ENCODE measurements at places on chromosomes 6 and 20. TPM values are rescaled to one million over a fixed set of nuclear protein-coding genes. Genes with fewer than 3 reads are reported as not detected.

- H3K27me3 ChIP-seq = no peaks in the 10 kb centered on the region
- DNase-seq = no peak
- no peaks in the 10 kb centered on the region for H3K36me3 ChIP-seq
- peak overlapping the region; percentile 71 for H3K27ac ChIP-seq
These were observed 16.6 kb upstream of the TXLNB start for GRCh38 chr6:139308286-139308916.

GRCh38 chr6:96212066-96212465, 196.3 kb downstream of the FUT9 start:
- no peaks in the 10 kb centered on the region for H3K36me3 ChIP-seq
- no peaks in the 10 kb centered on the region for H3K4me1 ChIP-seq
- DNase-seq = no peak
- H3K4me3 ChIP-seq = no peak overlapping the region

DNA sequence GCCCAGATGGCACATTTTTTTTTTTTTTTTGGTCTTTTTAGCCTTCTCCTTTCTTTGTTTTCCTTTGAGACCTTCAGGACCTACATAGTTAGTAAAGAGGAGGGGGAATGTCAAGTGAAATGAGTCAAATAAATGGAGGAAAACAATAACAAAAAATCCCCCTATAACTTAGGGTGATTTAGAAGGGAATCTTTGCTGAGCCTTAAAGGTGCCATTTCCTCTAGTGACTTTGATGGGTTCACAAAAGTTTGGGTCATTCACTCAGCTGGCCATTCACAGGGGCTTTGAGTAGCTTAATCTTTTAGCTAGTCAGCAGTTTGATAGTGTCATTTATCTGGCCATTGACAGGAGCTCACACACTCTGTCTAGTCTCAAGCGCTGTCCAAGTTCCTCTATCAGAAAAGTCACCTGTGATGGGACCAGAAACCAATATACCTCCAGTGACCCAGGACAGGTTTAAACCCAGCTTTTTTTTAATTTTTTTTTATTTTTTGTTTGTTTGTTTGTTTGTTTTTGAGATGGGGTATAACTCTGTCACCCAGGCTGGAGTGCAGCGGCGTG, 275.1 kb upstream of the PRDM1 start:
- H3K4me1 ChIP-seq = peaks cover 48% of the 10 kb centered on the region
- peak overlapping the region; percentile 53 for H3K27ac ChIP-seq
- peaks cover 12% of the 10 kb centered on the region for H3K27me3 ChIP-seq
- DNase-seq = no peak
- no peaks in the 10 kb centered on the region for H3K36me3 ChIP-seq

- H3K27me3 ChIP-seq = no peaks in the 10 kb centered on the region
- H3K4me1 ChIP-seq = no peaks in the 10 kb centered on the region
- no peaks in the 10 kb centered on the region for H3K36me3 ChIP-seq
- H3K4me3 ChIP-seq = no peak overlapping the region
- H3K27ac ChIP-seq = no peak overlapping the region
- no peak for DNase-seq
These were observed 22.2 kb upstream of the DEFB112 start for GRCh38 chr6:50071921-50072320.

DNA sequence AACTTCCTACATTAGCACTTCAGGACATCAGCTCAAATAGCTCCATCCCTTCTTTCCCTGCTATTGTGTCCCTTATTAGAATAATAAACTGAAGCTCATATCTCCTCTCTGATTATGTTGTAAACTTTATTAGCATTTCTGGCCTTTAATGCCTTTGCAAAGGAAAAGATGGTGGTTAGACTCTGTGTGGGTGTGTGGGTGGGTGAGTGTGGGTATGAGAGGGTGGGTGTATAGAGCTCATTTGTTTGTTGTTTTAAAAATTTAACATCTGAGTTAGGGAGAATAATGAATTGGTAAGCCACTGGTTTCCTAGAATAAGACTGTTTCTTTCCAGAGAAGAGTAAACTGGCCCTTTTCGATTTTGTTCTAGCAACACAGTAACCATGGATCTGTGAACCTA, 70.6 kb upstream of the L3MBTL3 start:
- H3K27me3 ChIP-seq = peaks cover 7% of the 10 kb centered on the region
- DNase-seq = no peak
- no peak overlapping the region for H3K27ac ChIP-seq
- no peaks in the 10 kb centered on the region for H3K4me1 ChIP-seq

GRCh38 chr6:117637770-117638169, 35.5 kb upstream of the GOPC start:
- no peaks in the 10 kb centered on the region for H3K36me3 ChIP-seq
- H3K27me3 ChIP-seq = peaks cover 5% of the 10 kb centered on the region
- no peak overlapping the region for H3K4me3 ChIP-seq
- no peak for DNase-seq
- no peaks in the 10 kb centered on the region for H3K4me1 ChIP-seq
- no peak overlapping the region for H3K27ac ChIP-seq

- H3K36me3 ChIP-seq = no peaks in the 10 kb centered on the region
- no peak overlapping the region for H3K4me3 ChIP-seq
- no peak for DNase-seq
- H3K27me3 ChIP-seq = peaks cover 20% of the 10 kb centered on the region
- no peak overlapping the region for H3K27ac ChIP-seq
- no peaks in the 10 kb centered on the region for H3K4me1 ChIP-seq
These were observed 43.9 kb downstream of the IL20RA start for GRCh38 chr6:137000825-137001224.

GRCh38 chr20:57900226-57900905, 190.6 kb upstream of the PMEPA1 start:
- H3K4me3 ChIP-seq = no peak overlapping the region
- H3K27me3 ChIP-seq = peaks cover 13% of the 10 kb centered on the region
- H3K36me3 ChIP-seq = no peaks in the 10 kb centered on the region

- no peaks in the 10 kb centered on the region for H3K36me3 ChIP-seq
- no peak for DNase-seq
- H3K27me3 ChIP-seq = no peaks in the 10 kb centered on the region
- no peak overlapping the region for H3K27ac ChIP-seq
- H3K4me1 ChIP-seq = peaks cover 1% of the 10 kb centered on the region
- H3K4me3 ChIP-seq = no peak overlapping the region
These were observed 16.8 kb downstream of the RPL7L1 start for GRCh38 chr6:42896178-42896719.

DNA sequence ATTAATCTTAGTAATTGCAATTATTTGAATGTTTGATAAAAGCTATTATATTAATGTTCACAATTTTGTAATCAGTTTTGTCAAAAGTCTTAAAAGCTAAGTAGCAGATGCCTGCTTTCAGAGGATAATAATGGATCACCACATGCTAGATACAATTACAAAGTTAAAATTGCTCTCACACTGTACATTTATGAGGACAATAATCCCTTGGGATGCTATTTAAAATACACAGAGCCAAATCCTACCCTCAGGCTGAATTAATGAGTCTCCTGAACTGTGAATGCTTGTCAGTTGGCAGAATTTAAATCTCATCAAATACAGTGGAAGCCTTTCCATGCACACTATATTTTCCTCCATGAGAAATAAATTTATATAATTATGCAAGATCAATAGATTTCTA, 153.3 kb upstream of the SYNCRIP start:
- H3K27ac ChIP-seq = no peak overlapping the region
- peaks cover 3% of the 10 kb centered on the region for H3K27me3 ChIP-seq

GRCh38 chr20:59697068-59697467, 92.7 kb downstream of the PHACTR3 start:
- no peaks in the 10 kb centered on the region for H3K36me3 ChIP-seq
- H3K27me3 ChIP-seq = peaks cover 4% of the 10 kb centered on the region
- DNase-seq = no peak
- no peak overlapping the region for H3K4me3 ChIP-seq
- no peaks in the 10 kb centered on the region for H3K4me1 ChIP-seq

DNA sequence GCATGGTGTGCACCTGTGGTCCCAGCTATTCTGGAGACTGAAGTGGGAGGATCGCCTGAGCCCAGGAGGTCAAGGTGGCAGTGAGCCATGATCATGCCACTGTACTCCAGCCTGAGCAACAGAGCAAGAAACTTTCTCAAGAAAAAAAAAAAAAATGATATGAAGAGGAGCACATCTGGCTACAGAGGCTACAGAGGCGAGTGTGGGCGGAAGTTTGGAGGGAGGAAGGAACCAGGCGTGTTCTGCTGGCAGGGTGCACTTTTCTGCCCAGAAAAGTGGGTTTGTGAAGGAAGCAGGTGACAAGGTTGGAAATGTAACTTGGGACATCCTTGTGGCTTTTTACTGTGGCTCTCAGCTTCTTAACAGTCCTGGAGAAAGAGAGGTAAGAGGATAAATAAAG, 96.7 kb downstream of the SNX5 start:
- H3K4me1 ChIP-seq = peaks cover 8% of the 10 kb centered on the region
- no peak overlapping the region for H3K27ac ChIP-seq
- no peaks in the 10 kb centered on the region for H3K36me3 ChIP-seq
- DNase-seq = no peak

GRCh38 chr6:26651133-26651781, 8.3 kb downstream of the ZNF322 start:
- peaks cover 5% of the 10 kb centered on the region for H3K4me1 ChIP-seq
- no peaks in the 10 kb centered on the region for H3K27me3 ChIP-seq
- H3K36me3 ChIP-seq = peaks cover 40% of the 10 kb centered on the region
- H3K27ac ChIP-seq = no peak overlapping the region
- DNase-seq = no peak

DNA sequence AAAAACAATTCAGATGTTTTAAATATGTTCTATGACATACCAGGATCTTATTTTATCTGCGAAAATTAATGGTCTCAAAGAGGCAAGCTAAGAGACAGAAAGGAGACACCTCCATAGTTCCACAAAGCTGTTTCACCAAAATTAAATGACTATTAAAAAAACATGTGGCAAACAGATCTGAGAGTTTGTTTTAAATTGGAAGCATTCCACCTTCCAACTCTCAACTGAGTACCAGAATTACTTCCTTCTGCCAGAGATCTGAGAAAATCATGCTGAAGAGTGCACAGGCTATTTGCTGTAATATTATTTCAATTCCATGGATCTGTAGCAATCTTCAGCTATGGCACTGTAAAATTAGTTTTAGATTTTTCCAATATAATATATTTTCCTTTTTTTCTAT, 669.5 kb upstream of the MARCKS start:
- H3K4me1 ChIP-seq = no peaks in the 10 kb centered on the region
- no peaks in the 10 kb centered on the region for H3K36me3 ChIP-seq
- H3K27me3 ChIP-seq = no peaks in the 10 kb centered on the region
- no peak overlapping the region for H3K4me3 ChIP-seq
- no peak overlapping the region for H3K27ac ChIP-seq

DNA sequence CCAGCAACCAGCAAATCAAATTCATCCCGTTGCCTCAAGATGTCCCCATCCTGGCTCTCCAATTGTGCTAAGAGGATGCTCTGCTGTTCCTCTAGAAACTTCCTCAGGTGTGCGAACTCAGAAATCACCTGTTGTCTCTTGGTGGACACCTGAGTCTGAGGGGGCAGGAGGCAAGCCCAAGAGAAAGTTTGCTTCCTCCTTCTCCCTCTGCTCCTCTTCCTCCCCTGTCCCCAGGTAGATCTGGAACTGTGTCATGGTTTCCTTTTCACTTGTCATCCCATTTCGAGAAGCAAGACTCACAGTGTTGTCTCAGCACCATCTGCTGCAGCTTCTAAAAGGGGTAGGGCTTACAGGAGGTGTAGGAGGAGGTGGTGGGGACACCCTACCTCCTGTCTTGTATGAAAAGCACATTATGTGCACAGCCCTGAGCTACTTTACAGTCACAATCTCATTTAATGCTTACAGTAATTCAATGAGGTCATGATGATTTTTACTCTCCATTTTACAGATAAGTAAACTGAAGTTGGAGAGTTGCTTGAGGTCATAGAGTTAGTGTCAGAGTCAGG, 2.5 kb downstream of the TRIM10 start:
- H3K27ac ChIP-seq = peak overlapping the region; percentile 34
- H3K4me1 ChIP-seq = peaks cover 31% of the 10 kb centered on the region
- H3K36me3 ChIP-seq = no peaks in the 10 kb centered on the region
- H3K27me3 ChIP-seq = peaks cover 19% of the 10 kb centered on the region

DNA sequence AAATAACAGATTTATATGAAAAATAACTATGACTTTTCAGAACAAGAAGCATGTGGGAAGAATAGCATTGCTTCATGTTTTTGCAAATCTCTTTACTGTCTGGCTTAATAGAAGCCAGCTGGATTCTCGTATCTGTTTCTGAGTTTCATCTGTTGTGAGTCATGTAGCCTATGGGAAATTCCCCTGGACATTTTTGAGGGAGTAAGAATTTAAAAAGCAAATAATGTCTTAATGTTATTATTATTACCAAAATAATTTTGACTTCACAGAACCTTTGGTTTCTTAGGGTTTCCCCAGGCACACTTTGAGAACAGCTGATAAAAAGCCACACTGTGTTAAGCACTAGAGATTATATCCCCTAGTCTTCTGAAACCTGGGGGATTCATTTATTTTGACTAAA, 75.8 kb downstream of the SYCP2L start:
- no peak for DNase-seq
- no peaks in the 10 kb centered on the region for H3K4me1 ChIP-seq
- H3K36me3 ChIP-seq = no peaks in the 10 kb centered on the region
- H3K27ac ChIP-seq = no peak overlapping the region

- no peaks in the 10 kb centered on the region for H3K4me1 ChIP-seq
- no peaks in the 10 kb centered on the region for H3K36me3 ChIP-seq
- DNase-seq = no peak
These were observed 75.8 kb downstream of the F13A1 start for GRCh38 chr6:6244624-6245023.

DNA sequence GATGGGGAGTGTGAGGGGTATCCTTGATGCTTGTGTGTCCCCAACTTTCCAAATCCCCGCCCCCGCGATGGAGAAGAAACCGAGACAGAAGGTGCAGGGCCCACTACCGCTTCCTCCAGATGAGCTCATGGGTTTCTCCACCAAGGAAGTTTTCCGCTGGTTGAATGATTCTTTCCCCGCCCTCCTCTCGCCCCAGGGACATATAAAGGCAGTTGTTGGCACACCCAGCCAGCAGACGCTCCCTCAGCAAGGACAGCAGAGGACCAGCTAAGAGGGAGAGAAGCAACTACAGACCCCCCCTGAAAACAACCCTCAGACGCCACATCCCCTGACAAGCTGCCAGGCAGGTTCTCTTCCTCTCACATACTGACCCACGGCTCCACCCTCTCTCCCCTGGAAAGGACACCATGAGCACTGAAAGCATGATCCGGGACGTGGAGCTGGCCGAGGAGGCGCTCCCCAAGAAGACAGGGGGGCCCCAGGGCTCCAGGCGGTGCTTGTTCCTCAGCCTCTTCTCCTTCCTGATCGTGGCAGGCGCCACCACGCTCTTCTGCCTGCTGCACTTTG, at the start of gene TNF:
Gene TNF, plus strand, starts transcription at position 231 of the 567 bp plus-strand sequence. Its CDS starts 177 bp downstream, at position 408.
- H3K4me1 ChIP-seq = peaks cover 54% of the 10 kb centered on the region
- H3K27me3 ChIP-seq = peaks cover 2% of the 10 kb centered on the region
- peak within 1 kb of the TSS; percentile 97 for H3K4me3 ChIP-seq
- peak; percentile 93 for DNase-seq
- H3K27ac ChIP-seq = peak within 1 kb of the TSS; percentile 99

- no peak overlapping the region for H3K4me3 ChIP-seq
- DNase-seq = no peak
- H3K27me3 ChIP-seq = no peaks in the 10 kb centered on the region
- no peak overlapping the region for H3K27ac ChIP-seq
These were observed 1233.0 kb upstream of the EYS start for GRCh38 chr6:66940003-66940402.

The PTCHD4 gene
- total RNA-seq = not detected

The GABBR1 gene
- total RNA-seq = 23.5 TPM

The FAM209A gene
- total RNA-seq = 0.99 TPM

The MCHR2 gene
- not detected for total RNA-seq

The HCK gene
- not detected for total RNA-seq

The OR12D3 gene
- total RNA-seq = not detected

The PGBD1 gene
- total RNA-seq = 1.9 TPM

The ULBP3 gene
- 0.61 TPM for total RNA-seq

The FUT9 gene
- total RNA-seq = not detected

The FKBP1C gene
- total RNA-seq = 0.48 TPM

The FRK gene
- 0.02 TPM for total RNA-seq

The TRAPPC3L gene
- not detected for total RNA-seq

The EYA2 gene
- total RNA-seq = not detected

Data from activated CD4-positive, alpha-beta memory T cell treated with anti-CD3 and anti-CD28 coated beads for 36 hours (primary cell).